Skin of body (tissue), 3 donors: ENCODE measurements at places on chromosomes 11 and 22. TPM values are rescaled to one million over a fixed set of nuclear protein-coding genes. Genes with fewer than 3 reads are reported as not detected.

DNA sequence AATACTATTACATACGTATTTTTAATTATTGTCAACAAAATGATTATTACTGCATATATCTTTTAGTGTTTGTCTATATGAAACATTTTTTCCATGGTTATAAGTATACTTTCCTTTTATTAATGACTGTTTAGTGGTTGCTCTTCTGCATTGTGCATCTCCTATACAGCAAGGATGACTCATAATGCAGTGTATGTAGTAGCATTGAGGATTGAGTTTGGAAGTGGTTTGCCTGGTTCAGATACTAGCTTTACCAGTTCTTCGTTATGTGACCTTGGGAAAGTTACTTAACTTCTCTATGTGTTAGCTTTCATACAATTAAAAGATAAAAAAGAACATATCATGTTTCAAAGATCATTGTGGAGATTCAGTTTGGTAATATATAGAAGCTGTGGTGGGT, 44.1 kb downstream of the CHORDC1 start:
- DNase-seq: no peak

GRCh38 chr11:129749141-129749540, 66.5 kb upstream of the TMEM45B start:
- no peak for DNase-seq

DNA sequence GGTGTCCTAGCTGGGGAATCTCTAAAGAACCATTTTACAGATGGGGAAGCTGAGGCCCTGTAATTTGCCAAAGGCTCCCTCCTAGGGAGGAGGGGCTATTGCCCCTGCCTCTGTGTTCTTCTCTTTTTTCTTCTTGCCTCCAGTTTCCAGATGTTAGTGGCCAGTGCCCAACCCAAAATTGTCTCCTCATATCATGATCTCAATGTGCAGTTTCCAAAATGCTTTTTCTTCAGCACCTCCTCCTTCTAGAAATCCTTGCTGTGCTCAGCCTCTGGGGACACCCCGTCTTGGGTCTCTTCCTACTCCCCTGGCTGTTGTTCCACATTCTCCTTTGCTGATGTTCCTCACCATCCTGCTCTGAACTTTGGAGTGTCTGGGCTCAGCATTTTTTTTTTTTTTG, 9.5 kb upstream of the CHRM1 start:
- DNase-seq: peak; percentile 36

OR2AT4 gene
- not detected for total RNA-seq

- no peak for DNase-seq
Measured at GRCh38 chr11:111474432-111474831, 37.8 kb downstream of the BTG4 start.

FIBIN gene
- 21.8 TPM for total RNA-seq

- DNase-seq: no peak
Measured at GRCh38 chr11:76030968-76031590, 175.2 kb downstream of the WNT11 start.

DNA sequence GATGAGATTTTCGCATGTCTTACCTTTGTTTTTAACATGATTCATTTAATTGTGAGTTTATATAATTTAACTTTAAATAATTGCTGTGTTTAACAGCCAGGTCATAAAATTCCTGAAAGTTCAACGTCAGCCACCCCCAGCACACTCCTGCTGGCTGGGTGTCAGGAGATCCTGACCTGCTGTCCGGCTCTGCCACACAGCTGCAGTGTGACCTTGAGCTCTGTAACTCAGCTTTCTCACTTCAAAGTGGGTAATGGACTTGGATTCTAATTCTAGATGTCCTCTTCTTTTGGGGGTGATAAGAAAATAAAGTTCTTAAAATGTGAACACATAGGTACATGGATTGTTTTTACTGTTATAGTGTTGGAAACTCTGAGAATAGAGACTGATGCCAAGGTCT, 10.9 kb downstream of the VPS26B start:
- DNase-seq: no peak

INSC gene
- 2.3 TPM for total RNA-seq

DNA sequence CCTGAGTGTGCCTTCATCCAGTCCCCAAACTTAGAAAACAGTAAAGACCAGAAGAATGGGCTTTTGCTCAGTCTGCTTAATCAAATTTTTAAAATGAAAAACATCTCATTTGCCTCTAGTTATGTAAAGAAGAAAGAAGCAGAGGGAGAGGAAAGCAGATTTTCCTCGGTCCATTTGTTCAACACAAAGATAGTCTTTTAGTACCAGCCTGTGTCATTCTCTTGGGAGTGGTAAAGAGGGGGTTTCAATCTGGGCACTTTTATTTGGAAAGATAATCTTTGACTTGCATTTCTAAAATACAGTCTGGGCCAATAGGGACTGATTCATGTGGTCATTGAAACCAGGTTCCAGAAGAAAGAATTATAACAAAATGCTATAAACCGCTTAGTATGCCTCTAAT, 29.5 kb downstream of the KREMEN1 start:
- no peak for DNase-seq

- no peak for DNase-seq
Measured at GRCh38 chr11:24754406-24754805, 257.6 kb downstream of the LUZP2 start.

DNA sequence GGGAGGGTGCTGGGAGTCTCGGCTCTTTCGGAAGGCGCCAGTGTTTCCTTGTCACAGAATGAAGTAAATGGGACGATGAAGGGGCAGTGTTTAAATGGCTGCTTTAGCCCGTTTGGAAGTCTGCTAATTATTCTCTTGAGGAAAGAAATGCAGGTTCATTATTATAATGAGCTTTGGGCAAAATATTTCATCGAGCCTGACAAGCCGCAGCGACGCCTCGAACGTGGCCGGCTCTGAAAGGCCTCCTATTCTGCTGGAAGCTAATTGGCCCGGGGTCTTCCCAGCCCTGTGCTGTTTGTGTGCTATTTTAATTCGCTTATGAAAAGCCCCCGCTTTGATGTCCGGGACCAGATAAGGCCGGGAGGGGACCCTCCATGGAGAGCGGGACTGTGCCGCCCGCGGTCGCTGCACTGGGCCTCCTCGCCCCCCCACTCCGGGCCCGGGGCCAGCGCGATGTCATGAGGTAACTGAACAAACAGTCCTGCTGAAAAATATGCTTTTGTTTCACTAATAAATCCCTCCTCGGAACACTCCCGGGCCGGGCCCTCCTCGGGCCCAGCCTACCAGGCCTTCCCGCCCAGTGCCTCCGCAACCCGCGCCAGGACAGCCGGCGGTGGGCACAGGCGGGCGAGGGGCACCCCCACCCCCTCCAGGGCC, 78.4 kb downstream of the CDKN1C start:
- no peak for DNase-seq

- DNase-seq: no peak
Measured at GRCh38 chr11:107427569-107428180, 29.9 kb downstream of the CWF19L2 start.

- no peak for DNase-seq
Measured at GRCh38 chr11:129408865-129409444, 33.3 kb downstream of the BARX2 start.

DNA sequence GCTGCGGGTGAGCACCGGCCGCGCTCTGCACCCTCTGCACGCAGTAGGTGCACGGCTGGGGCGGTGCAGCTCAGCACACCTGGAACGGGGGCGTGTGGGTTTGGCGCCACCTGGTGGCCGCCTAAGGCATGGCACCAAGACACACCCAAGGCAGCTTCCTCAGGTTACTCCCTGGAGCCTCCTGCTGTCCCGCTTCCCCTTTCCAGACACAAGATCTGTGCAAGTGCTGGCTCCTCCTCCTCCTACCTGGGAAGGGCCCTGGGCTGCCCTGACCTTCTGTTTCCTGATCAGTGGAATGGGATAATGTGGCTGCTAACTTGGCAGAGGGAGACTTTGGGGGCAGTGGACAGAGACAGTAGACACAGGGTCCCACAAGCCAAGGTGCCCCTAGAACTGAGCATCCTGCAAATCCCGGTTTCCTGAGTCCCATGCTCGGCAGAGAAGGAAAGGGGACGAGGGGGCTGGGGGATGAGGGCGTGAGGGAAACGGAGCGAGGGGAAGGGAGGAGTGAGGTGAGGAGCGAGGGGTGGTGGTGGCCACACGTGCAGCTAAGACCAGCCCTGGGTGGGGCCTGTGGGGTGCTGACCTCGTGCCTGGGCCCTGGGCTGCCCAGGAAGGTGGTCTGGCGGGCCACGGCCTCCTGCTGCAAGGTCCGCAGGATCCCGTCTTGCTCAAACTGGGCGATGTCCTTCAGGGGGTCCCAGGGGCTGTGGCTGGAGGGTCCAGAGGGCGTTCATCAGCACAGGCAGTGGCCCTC, 34.8 kb upstream of the CARS1 start:
- DNase-seq: no peak

NCF4 gene
- total RNA-seq: 10.2 TPM

GRCh38 chr11:123197711-123198110, 2.7 kb upstream of the CLMP start:
- DNase-seq: no peak

- no peak for DNase-seq
Measured at GRCh38 chr11:85835729-85836128, 19.5 kb upstream of the CCDC83 start.

DNA sequence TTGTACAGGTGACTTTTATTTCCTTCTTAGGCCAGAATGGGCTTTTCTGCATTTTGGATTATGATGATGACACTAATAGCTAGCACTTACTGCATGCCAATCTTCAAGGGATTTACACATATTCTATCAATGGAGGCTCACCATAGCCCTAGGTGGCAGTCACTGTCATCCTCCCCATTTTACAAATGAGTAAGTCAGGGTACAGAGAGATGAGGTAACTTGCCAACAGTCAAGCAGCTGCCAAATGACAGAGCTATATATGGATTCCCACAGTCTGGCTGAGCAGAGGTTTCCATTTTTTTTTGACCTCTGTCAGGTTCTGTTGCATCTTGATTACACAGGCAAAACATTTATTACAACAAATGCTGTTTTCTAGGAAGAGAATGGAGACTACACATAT, 23.8 kb upstream of the C11orf96 start:
- no peak for DNase-seq

- DNase-seq: no peak
Measured at GRCh38 chr11:131666617-131667016, 296.2 kb downstream of the NTM start.

LRRC56 gene
- 0.69 TPM for total RNA-seq

GRCh38 chr11:15758857-15759465, 597.4 kb downstream of the SOX6 start:
- DNase-seq: no peak

- no peak for DNase-seq
Measured at GRCh38 chr22:46286006-46286405, 10.7 kb upstream of the GTSE1 start.

- peak; percentile 15 for DNase-seq
Measured at GRCh38 chr11:14267861-14268635, 90.9 kb downstream of the RRAS2 start.

DNA sequence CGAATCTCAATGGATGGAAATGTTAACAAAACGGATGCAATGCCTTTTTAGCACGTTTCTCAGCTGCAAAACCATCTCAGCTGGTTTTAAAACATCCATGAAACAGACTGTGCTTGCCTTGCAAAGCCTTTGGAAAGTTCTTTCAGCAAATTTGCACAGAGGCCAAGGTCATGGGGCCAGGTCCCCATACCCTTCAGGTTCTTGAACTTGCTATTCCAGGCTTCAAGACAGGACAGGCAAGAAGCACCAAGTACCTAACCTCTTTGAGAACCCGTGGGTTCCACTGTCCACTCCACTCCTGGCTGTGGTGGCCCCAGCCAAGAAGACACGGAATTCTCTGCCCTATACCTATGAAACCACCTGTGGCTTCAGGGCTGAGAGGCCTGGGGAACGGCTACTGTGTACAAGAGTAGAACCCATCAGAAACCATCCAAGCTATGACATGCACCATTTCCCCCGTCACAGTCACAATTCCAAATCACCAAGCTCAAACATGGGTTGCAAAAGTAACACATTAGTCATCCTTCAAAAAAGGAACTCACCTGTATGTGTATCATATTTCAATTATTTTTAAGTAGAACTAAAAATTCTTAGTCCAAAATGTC, 17.0 kb downstream of the TNKS1BP1 start:
- no peak for DNase-seq

OR52D1 gene
- not detected for total RNA-seq

DNA sequence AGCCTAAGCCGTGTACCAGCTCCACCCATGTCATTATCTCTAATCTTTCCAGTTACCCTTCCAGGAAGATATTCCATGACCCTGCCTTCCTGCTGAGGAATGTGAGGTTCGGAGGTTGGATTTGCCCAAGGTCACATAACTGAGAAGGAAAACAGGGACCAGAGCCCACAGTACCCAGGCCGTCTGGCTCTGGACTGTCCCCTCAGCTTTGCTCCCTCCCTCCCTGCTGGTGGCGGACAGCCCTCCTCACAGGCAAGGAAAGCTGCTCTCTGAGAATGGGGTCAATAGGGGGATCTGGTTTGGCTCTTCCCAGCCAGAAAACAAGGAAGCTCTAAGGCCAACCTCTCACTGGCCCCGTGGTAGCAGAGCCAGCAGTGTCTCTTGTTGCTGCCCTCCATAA, 63.3 kb downstream of the SYN3 start:
- DNase-seq: no peak

LIF gene
- 1.9 TPM for total RNA-seq

DNA sequence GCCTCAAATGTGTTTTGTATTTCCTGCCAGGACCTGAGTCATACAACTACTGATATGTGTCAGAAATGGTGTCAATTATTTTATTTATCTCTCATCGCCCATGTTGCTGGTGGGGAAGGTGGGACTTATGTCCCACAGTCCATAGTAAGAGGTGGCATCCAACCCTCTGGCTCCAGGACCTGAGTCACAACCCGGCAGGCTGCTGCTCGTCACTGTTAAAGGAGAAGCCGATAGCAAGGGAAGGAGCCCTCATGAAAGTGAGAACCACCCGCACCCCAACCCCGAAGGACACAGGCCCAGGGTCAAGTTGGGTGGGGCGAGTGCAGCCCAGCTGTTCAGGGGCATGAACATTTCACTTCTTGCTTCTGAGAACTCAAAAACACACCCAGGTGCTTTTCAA, 33.1 kb upstream of the TP53I11 start:
- DNase-seq: no peak

OR51B5 gene
- total RNA-seq: 0.30 TPM

DNA sequence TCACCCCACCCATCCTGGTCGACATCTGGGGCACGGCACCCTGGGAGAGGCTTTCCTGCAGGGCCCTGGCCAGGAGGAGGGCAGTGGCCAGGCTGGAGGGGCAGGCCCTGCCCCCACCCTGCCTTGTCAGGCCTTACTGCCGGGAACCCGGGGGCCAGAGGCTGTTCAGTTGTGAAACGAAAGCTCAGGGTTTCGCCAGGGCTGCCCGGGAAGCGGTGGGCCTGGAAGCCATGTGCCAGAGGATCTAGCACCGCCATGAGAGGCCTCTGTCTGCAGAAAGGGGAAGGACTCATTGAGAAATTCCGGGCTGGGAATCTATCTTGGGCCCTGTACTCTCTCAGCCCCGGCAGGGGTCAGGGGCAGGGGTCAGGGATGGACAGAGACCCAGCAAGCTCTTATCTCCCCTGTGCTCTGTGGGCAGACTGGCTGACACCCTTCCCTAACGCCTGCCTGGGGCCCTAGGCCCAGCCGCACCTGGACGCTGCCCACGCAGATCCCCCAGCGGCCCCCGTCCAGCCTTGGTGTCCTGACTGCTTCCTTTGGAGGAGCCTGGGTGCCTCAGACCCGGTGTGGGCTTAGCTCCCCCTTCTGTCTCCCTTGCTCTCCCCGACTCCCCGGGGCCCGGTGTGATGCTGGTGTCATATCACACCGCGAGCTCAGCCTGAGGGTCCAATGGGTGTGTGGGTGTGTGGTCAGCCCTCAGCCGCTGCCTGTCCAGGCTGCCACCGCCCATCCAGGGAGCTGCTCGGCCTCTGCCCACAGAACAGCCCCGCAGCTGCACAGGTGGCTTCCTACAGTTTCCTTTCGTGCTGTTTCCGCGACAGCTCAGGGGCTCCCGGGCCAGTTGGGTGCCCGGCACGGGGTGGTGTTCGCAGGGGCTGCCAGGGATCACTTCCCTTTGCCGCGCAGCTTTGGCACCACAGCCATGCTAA, 6.5 kb downstream of the PIM3 start:
- DNase-seq: no peak
